ENCODE measurements at places on chromosomes 12 and 14. TPM values are rescaled to one million over a fixed set of nuclear protein-coding genes. Genes with fewer than 3 reads are reported as not detected.

Gene RERGL
- total RNA-seq, result not detected

Gene ERBB3
- 8.8 TPM for total RNA-seq

Gene CAPZA3
- total RNA-seq, result not detected

Gene TGFB3
- total RNA-seq, result not detected

Gene GPR68
- 0.84 TPM for total RNA-seq

Gene COL2A1
- 69.1 TPM for total RNA-seq

Gene EXOC3L4
- total RNA-seq, result not detected

Gene KRT2
- not detected for total RNA-seq

Gene RPS6KL1
- total RNA-seq, result 15.1 TPM

Gene ZCCHC8
- 34.5 TPM for total RNA-seq

Gene NRXN3
- 5.9 TPM for total RNA-seq

Gene TAC3
- total RNA-seq, result 13.8 TPM

Gene SPTB
- total RNA-seq, result 0.09 TPM

Gene STAC3
- 5.1 TPM for total RNA-seq

Gene SLC25A47
- total RNA-seq, result not detected

Gene PLEK2
- total RNA-seq, result not detected

Gene CLEC2A
- not detected for total RNA-seq

Gene AICDA
- total RNA-seq, result not detected

Gene MYH6
- 0.03 TPM for total RNA-seq

Gene NRIP2
- total RNA-seq, result 0.65 TPM

Gene RD3L
- total RNA-seq, result not detected

Gene SERPINA1
- total RNA-seq, result 0.13 TPM

Data from neural progenitor cell (in vitro differentiated cells).